ENCODE measurements at places on chromosomes 11 and 22.

DNA sequence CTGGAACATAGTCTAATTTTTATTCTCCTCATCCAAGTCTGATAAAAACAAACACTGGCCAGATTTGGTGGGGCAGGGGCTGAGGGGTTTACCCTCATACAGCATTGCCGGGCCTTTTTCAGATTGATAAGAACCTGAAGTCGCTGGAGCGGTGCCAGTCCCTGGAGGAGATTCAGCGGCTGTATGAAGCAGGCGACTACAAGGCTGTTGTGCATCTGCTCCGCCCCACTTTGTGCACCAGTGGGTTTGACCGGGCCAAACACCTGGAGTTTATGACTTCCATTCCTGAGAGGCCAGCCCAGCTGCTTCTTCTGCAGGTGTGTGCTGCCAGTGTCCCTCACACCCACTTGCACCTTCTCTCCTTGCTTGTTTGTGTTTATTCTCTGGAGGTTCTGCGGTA lies 55.8 kb downstream of the CABIN1 start:
- DNase-seq: no peak

- no peak for DNase-seq
Observed at GRCh38 chr22:27988704-27989103, 69.6 kb upstream of the PITPNB start.

GRCh38 chr22:36222887-36223450 lies 16.4 kb downstream of the APOL2 start:
- no peak for DNase-seq

DNA sequence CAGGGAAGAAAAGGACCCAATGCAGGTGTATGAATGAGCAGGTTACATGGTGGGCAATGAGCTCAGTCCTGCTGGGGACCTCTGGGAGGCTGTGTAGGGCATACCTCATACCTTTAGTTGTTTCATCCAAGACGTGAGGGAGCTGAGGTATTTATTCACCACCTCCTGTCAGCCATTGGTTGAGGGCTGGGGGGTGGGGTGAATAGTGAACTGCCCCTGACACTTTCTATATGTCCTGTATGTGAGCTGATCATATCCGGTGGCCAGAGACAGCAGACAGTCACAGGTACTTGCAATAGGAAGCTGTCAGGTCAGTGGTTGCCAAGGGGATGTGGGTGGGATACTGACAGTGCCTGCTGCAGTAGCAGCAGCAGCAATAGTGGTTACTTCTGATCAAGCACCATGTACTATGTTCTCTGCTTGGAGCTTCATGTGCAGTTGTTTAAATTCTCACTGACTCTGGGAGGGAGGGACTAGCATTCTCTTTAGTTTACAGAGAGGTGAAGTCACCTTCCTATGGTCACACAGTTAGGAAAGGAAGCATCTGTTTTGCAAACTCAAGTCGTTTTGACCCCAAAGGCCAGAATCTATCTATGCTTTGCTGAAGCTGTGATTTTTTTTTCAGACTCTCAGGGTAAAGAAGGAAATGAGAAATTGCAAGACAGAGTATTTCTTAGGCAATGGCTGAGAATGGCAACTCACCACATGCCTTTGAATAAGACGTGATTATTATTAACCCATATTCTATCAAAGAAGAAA lies 54.0 kb downstream of the MIAT start:
- DNase-seq: peak; percentile 67

DNA sequence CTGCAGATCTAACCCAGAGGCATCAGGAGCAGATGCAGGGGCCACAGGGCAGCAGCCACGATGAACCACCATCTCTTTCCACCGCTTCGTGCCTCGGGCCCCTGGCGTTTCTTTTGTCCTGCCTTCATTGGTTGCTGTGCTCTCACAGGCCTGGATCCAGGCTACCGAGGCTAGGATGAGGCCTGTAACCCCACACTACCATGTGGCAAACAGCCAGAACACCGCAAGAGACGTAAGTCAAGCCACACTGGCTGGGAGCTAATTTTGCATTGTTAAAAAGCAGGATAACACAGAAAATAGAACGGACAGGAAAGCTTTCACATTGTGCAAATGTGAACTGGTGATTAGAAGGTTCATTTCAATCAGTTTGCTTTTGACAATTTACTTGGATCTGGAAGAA lies 15.7 kb upstream of the ARFGAP3 start:
- no peak for DNase-seq

DNA sequence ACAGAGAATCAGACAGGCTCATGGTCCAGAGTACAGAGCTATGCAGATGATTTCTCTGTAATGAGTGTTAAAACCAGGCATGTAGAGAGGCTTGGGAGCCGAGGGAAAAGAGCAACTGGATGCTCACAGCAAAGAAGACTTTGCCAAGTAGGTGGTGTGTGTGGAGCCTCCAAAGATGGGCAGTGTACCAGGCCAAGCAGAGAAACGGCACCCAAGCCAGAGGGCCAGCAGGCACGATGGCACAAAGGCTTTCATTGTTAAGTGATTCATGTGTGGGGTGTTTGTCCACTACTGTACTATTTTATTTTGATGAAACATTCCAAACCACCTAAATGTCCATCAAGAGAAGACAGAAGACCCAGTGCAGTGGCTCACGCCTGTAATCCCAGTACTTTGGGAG lies 11.1 kb downstream of the RANGAP1 start:
- DNase-seq: no peak

DNA sequence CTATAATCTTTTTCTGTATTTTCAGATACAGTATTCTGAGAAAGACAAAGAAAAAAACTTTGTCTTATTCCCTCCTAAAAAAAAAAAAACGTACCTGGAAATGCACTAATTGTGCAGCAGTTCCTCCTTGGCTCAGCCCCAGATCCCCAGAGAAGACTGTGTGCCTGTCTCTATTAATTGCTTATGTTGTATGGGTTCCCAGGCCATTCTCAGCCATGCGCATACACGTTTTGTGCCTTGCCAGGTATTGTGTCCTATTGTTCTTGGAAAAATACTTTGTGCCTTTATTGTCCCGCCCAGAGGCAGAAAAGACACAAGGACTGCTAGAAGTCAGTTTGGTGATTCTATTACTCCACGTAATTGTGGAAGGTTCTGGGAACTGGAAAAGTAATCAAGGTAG lies 91.2 kb downstream of the PIWIL4 start:
- no peak for DNase-seq

- no peak for DNase-seq
Observed at GRCh38 chr22:41407433-41407832, 25.7 kb downstream of the TEF start.

GRCh38 chr11:89147229-89147628 lies 30.4 kb upstream of the TYR start:
- DNase-seq: no peak

GRCh38 chr11:19426756-19427403 lies 186.1 kb upstream of the E2F8 start:
- no peak for DNase-seq

DNA sequence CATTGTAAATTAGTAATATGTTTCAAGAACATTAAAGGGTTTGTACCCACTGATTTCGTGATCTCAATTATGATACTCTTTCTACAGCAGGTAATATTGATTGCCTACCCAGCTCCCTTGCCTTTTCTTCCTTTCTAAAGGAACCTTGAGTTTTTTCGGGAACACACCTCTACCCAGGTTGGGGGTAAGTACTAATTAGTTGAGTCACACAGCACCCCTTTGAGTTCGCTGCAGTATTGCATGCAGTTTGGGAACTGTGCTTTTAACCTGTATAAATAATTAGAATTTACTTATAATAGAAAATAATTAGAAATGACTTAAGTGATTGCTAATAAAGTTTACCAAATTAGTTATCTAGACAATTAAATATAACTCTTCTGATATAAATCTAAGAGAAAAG lies 24.9 kb downstream of the ARHGAP42 start:
- DNase-seq: no peak

- DNase-seq: peak; percentile 34
Observed at GRCh38 chr11:2515401-2516275, 70.8 kb downstream of the KCNQ1 start.

- DNase-seq: no peak
Observed at GRCh38 chr11:33742249-33742851, 6.1 kb upstream of the CD59 start.

- no peak for DNase-seq
Observed at GRCh38 chr11:15711311-15711710, 596.6 kb downstream of the INSC start.

GRCh38 chr22:43110444-43110926 lies at the start of gene BIK:
TSS of gene BIK (plus strand) at chr22:43110750. CDS start at chr22:43124023, 13,273 bp downstream.
- DNase-seq: peak; percentile 67

DNA sequence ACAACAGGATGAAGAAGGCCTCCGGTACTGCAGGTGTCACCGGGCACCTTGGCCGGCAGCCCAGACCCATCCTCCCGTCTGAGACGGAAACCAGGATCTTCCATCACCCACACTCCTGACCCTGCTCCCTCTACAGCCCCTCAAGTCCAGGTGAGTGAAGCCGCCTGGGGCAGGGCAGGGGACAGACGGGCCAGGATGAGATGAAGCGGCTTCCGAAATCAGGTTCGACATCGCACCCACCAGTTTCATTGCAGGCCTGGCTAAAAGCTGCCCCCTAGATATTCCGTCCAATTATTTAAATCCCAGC lies 639.1 kb downstream of the TBC1D22A start:
- DNase-seq: no peak

DNA sequence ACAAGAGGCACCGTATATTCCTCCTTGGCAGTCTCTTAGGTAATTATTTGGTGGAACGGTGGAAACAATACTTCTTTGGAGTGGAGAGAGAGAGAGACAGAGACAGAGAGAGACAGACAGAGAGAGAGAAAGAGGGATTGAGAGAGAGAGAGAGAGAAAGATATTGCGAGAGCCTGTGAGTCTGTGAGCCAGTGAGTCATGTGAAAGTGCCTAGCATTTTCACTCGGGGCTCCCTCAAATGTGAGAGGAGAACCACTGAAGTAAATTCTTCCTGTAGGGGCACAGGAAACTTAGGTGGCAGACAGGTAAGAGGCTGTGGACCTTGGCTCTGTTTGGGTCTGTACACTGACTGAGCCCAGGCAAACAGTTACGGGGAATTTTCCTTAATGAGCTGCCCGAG lies 31.6 kb upstream of the SNX19 start:
- DNase-seq: no peak

- DNase-seq: no peak
Observed at GRCh38 chr11:2531987-2532703, 87.3 kb downstream of the KCNQ1 start.

GRCh38 chr11:66142370-66143263 lies 72.5 kb downstream of the PACS1 start:
- DNase-seq: no peak

- DNase-seq: peak; percentile 77
Observed at GRCh38 chr22:22060200-22061084, 77.9 kb upstream of the TOP3B start.

GRCh38 chr11:130894322-130895025 lies 21.8 kb downstream of the SNX19 start:
- peak; percentile 77 for DNase-seq

- DNase-seq: no peak
Observed at GRCh38 chr11:77113382-77114088, 10.9 kb downstream of the OMP start.

DNA sequence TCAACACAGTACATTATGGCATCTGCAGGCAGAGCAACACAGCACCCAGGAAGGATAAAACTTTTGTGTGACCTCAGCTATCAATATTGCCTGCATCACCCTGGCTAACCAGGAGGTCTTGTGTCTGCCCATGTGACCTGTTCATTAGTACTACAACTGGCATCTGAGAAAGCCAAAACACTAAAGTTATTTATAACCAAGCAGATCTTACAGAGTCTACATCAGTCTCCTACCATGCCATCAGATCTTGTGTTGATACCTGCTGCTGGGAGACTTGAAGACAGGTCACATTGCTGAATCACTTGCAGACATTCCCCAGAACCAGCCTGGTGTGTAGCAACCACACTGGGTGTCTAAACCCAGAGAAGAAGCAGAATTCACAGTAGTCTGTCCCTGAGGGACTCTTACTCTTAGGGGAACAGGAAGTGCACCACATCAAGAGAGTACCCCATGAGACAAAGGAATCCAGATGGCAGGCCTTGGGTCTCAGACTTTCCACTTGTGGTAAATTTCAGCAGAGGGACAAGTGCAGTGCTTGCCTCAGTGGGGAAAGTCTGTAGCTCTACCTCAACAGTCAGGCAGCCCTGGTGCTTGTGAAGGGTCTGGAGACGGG lies 7.0 kb downstream of the OR9G1 start:
- no peak for DNase-seq

- DNase-seq: no peak
Observed at GRCh38 chr11:11022125-11022730, 164.4 kb upstream of the ZBED5 start.

DNA sequence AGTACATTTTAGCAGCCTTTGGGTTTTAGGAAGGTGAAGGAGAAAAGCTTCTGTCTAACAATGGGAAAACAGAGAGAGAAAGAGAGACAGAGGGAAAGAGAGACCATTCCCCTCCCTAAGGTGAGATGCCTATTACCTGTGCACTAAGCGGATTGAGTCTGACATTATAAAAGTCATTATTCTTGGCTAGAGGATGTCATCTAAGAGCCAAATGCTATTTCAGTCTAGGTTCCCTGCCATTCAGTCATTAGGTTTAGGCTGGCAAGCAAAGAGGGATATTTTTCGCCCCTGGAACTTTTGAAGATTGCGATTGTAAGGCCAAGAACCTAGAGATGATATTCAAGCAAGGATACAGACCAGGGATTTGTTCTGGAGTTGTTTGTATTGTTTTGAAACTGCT lies 7.2 kb downstream of the BLID start:
- DNase-seq: no peak

- DNase-seq: no peak
Observed at GRCh38 chr11:31419138-31419537, 49.5 kb downstream of the DNAJC24 start.

- no peak for DNase-seq
Observed at GRCh38 chr22:48718818-48719500, 1108.7 kb downstream of the BRD1 start.

DNA sequence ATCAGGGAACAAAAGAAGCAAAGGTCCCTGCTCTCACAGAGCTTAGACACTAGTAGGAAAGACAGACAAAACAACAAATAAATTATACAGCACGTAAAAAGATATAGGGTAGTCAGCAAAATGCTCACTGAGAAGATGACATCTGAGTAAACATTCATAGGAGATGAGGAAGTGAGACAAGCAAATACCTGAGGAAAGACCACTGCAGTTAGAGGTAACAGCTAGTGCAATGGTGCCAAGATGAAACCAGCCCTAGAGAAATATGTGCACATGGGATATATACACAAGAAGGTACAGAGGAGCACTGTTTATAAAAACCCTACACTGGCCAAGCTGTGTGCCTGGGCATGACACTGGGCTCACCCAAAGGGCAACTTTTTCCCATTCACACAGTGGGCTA lies 9.8 kb downstream of the CYP2R1 start:
- no peak for DNase-seq

- DNase-seq: peak; percentile 50
Observed at GRCh38 chr11:32006799-32007388, 84.0 kb upstream of the RCN1 start.

DNA sequence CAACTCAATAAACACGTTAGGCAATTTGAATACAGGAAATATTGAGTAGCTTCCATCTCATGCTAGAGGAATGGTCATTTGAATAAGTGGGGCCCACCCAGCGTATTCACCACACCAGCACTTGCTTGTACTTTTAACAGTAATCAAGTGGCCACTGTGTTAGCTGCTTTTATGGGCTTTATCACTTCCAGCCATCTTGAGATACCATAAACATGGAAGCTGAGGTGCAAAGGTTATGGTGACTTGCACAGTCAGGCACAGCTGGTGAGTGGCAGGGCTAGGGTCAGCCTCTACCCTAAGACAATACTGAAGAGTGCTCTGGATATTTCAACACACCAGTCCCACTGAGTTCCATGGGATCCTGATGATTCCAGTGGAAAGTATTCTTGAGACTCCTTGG lies 6.7 kb downstream of the JOSD1 start:
- no peak for DNase-seq

GRCh38 chr22:37282385-37282677 lies at the start of gene CYTH4:
TSS of gene CYTH4 (plus strand) at chr22:37282508. CDS start at chr22:37282570, 62 bp downstream.
- peak; percentile 90 for DNase-seq

- no peak for DNase-seq
Observed at GRCh38 chr11:62792202-62792575, 383 bp upstream of the TMEM223 start.
